ENCODE measurements at places on chromosomes 7 and 10. TPM values are rescaled to one million over a fixed set of nuclear protein-coding genes. Genes with fewer than 3 reads are reported as not detected.

The DDC gene
- total RNA-seq, result not detected

GRCh38 chr10:1183701-1184100, 127.5 kb downstream of the WDR37 start:
- no peak for DNase-seq
- no peaks in the 10 kb centered on the region for H3K4me1 ChIP-seq
- no peak overlapping the region for H3K27ac ChIP-seq
- H3K27me3 ChIP-seq, result no peaks in the 10 kb centered on the region
- H3K36me3 ChIP-seq, result no peaks in the 10 kb centered on the region

DNA sequence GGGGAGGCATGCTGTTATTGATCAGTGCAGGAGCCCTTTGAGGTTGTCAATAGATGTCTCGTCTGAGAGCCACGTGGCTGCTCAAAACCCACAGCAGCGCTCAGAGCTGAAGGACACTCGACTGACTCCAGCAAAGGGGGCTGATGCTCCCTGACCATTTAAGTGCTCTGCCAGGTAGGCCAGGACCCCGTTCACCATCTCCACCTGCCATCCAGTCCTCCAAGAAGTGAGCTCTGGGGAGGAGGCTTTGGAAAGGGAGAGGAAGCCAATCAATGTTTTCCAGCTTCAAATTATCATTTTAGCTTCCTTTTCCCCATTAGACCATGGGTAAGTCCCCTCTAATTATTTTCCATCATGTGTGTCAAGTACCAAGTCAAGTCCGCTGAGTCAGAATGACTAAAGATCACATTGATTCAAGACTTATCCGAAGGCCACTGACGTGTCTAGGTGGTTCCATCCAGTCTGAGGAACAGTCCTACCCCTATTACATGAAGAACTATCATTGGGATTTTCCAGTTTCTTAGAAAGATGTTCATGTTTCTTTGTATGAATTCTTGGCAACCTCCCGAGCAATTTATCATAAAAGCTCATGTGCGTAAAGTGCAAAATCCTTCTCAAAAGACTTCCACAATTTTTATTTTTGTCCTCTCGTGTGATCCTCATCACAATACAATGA, 302.6 kb upstream of the LYZL1 start:
- H3K27ac ChIP-seq, result peak overlapping the region; percentile 61
- H3K4me1 ChIP-seq, result peaks cover 25% of the 10 kb centered on the region
- H3K27me3 ChIP-seq, result no peaks in the 10 kb centered on the region
- no peak overlapping the region for H3K4me3 ChIP-seq
- no peaks in the 10 kb centered on the region for H3K36me3 ChIP-seq

- H3K4me1 ChIP-seq, result peaks cover 37% of the 10 kb centered on the region
- H3K27me3 ChIP-seq, result no peaks in the 10 kb centered on the region
- H3K36me3 ChIP-seq, result peaks cover 20% of the 10 kb centered on the region
- DNase-seq, result no peak
Observed at GRCh38 chr10:119030421-119031250, 1.1 kb downstream of the NANOS1 start.

- no peaks in the 10 kb centered on the region for H3K27me3 ChIP-seq
- H3K36me3 ChIP-seq, result no peaks in the 10 kb centered on the region
- no peak overlapping the region for H3K4me3 ChIP-seq
- H3K27ac ChIP-seq, result no peak overlapping the region
- no peaks in the 10 kb centered on the region for H3K4me1 ChIP-seq
- no peak for DNase-seq
Observed at GRCh38 chr7:57305192-57305748, 144.7 kb upstream of the ZNF716 start.

GRCh38 chr7:21999896-22000295, 54.2 kb upstream of the CDCA7L start:
- H3K27ac ChIP-seq, result no peak overlapping the region
- H3K36me3 ChIP-seq, result no peaks in the 10 kb centered on the region
- no peak for DNase-seq
- H3K4me1 ChIP-seq, result no peaks in the 10 kb centered on the region
- no peak overlapping the region for H3K4me3 ChIP-seq

GRCh38 chr7:94044806-94045205, 40.7 kb upstream of the BET1 start:
- no peaks in the 10 kb centered on the region for H3K36me3 ChIP-seq
- DNase-seq, result no peak
- H3K4me3 ChIP-seq, result no peak overlapping the region
- H3K4me1 ChIP-seq, result no peaks in the 10 kb centered on the region
- no peak overlapping the region for H3K27ac ChIP-seq

All from right atrium auricular region (tissue), 2 donors.